CD8-positive, alpha-beta memory T cell (primary cell): ENCODE measurements at places on chromosomes 3 and 15. TPM values are rescaled to one million over a fixed set of nuclear protein-coding genes. Genes with fewer than 3 reads are reported as not detected.
A peak's percentile ranks its signal among the peaks of the same experiment; 100 is the strongest.

Gene GPR87
- 1.2 TPM for total RNA-seq

Gene CPLX3
- not detected for total RNA-seq

Gene B4GALT4
- 17.9 TPM for total RNA-seq

Gene ALS2CL
- 0.96 TPM for total RNA-seq

Gene WDR73
- total RNA-seq, result 26.7 TPM

Gene IL17RB
- total RNA-seq, result 2.1 TPM

- no peak for DNase-seq
Measured at GRCh38 chr15:78203346-78204225, 30.8 kb downstream of the ACSBG1 start.

- no peak for DNase-seq
Measured at GRCh38 chr3:177730814-177731213, 533.5 kb upstream of the TBL1XR1 start.

DNA sequence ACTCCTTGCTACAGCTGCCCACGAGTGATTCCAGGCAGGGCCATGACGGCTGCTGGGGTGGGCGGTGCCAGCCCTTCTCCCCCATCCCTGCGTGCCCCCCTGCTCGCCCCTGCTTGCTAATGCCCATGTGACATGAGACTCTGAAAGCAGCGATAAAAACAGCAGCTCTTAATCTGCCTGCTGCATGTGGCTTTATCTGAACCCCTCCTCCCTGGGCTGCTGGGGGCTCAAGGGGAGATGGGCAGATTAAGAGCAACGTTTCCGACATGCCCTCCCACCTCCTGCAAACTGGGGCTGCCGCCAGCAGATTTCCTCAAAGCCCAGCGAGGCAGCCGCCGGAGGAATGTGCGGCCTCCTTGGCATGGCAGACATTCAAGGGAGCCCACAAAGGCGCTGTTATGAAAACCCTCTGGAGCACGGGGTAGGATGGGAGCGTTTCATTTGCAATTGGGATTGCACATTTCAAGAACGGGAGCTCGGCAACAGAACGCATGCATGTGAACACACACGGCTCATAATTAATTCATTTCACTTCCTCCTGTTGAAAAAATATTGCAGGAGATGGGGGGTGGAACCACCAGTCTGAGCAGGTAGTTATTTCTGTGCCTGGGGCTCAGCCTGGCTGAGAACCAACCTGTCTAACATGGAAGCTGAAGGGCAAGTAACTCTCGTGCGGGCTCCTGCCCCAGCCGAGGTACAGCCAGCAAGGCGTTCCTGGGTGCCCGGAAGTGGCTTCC is 504.2 kb upstream of the PROK2 start:
- DNase-seq, result peak; percentile 26

GRCh38 chr3:178370387-178370786 is 165.8 kb upstream of the KCNMB2 start:
- no peak for DNase-seq

DNA sequence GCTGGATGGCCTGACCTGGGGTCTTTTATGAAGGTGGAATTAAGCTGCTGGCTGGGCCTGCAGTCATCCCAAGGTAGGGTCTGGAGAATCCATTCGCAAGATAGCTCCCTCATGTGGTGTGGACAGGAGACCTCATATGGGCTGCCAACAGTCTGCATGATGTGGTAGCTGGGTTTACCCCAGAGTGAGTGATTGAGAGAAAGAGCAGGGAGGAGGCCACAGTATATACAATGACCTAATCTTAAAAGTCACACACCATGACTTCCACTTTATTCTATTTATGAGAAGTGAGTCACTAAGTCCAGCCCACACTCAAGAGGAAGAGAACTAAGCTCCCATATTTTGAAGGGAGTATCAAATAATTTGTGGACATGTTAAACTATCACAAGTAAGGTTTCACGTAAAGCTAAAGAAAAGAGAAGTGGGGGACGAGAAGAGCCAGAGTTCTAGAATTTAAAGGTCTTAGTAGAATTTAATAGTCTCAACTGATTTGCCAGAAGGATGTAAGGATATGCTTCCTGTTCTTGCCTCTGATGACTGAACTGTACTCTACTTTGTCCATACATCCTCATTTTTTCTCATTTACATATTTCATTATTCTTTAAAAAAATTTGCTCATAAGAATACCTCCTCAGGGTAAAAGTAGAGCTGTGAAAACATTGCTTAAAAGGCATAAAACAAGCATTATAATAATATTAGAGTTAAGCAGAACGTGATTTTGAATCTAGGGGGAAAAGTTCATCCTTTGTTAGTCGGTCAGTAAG is 184.4 kb downstream of the PEX5L start:
- DNase-seq, result no peak

GRCh38 chr3:35671483-35671882 is 32.2 kb downstream of the ARPP21 start:
- no peak for DNase-seq

GRCh38 chr15:70853973-70854665 is at the start of gene LARP6:
Gene LARP6 (minus strand): TSS chr15:70854157. CDS start chr15:70854088, 69 bp downstream.
- DNase-seq, result no peak

GRCh38 chr3:10529809-10530208 is 24.4 kb upstream of the ATP2B2 start:
- DNase-seq, result no peak

DNA sequence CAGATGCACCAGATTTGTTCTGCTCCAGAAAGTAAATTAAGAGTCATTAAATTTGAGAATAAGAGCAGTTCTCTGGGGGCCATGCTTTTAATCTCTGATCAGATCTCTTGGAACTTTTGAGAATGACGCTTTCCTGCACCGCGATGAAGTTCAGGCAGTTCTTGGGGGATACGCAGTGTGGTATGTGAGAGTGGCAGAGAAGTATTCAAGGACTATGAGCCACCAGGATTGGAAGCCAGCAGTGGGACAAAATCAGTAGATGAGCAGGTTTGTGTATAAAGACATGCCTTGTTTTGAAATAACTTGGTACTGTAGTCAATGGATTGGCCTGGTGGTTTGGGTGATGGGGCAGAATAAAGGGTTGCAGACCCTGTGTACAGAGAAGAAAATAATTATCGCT is 483.6 kb downstream of the ERC2 start:
- DNase-seq, result no peak

DNA sequence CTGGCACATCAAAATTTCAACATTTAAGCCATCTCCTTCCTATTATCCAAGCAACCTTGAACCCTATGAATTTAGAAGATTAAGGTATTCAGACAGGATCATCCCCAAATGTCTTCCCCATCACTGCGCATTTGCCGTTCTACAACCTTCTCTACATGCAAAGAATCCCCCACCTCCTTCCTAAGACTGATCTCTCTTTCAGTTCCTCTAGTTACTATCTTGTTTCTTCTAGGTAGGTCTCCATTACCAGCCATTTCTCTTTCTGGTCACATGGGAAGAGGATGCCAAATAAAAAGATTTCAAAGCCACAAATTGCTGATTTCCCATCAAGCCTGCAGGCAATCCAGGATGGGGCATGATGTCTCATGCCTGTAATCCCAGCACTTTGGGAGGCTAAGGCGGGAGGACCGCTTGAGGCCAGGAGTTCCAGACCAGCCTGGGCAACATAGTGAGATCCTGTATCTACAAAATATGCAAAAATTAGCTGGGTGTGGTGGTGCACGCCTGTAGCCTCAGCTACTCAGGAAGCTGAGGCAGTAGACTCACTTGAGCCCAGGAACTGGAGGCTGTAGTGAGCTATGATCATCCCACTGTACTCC is 29.7 kb upstream of the MTMR10 start:
- DNase-seq, result no peak

- DNase-seq, result no peak
Measured at GRCh38 chr3:23166276-23166675, 36.9 kb upstream of the UBE2E2 start.
